ENCODE measurements at places on chromosomes 1 and 21. TPM values are rescaled to one million over a fixed set of nuclear protein-coding genes. Genes with fewer than 3 reads are reported as not detected.

The BTF3L4 gene
- total RNA-seq: 37.5 TPM

The SPRR2G gene
- total RNA-seq: not detected

The CBS gene
- total RNA-seq: 30.4 TPM

The KIAA1614 gene
- 0.12 TPM for total RNA-seq

The CFHR2 gene
- total RNA-seq: not detected

The ACOT11 gene
- 0.53 TPM for total RNA-seq

The NUF2 gene
- 40.1 TPM for total RNA-seq

The RRP1B gene
- total RNA-seq: 47.7 TPM

The TNNI3K gene
- not detected for total RNA-seq

The ROR1 gene
- total RNA-seq: not detected

The SERPINC1 gene
- not detected for total RNA-seq

The HEYL gene
- total RNA-seq: not detected

The AMPD1 gene
- total RNA-seq: not detected

The DNASE2B gene
- not detected for total RNA-seq

The OPRD1 gene
- total RNA-seq: not detected

The ARHGEF16 gene
- total RNA-seq: not detected

The TDRD10 gene
- not detected for total RNA-seq

The PGBD5 gene
- total RNA-seq: not detected

The TFF2 gene
- total RNA-seq: not detected

The KISS1 gene
- total RNA-seq: not detected

The NBPF4 gene
- not detected for total RNA-seq

The ODR4 gene
- total RNA-seq: 14.1 TPM

The GPR3 gene
- total RNA-seq: 0.72 TPM

The TMEM79 gene
- 8.5 TPM for total RNA-seq

The NES gene
- not detected for total RNA-seq

The F13B gene
- not detected for total RNA-seq

The AIRE gene
- not detected for total RNA-seq

The OLFML3 gene
- total RNA-seq: 0.53 TPM

The ASTN1 gene
- total RNA-seq: not detected

The FGR gene
- 0.23 TPM for total RNA-seq

The ACTL8 gene
- not detected for total RNA-seq

The CELA3B gene
- not detected for total RNA-seq

Measured in activated naive CD4-positive, alpha-beta T cell treated with anti-CD3 and anti-CD28 coated beads, Interleukin-2, amount 10 ng/mL, durations not matched to agents 5 hours and 36 hours (primary cell).